ENCODE measurements at places on chromosomes 2 and 18.

DNA sequence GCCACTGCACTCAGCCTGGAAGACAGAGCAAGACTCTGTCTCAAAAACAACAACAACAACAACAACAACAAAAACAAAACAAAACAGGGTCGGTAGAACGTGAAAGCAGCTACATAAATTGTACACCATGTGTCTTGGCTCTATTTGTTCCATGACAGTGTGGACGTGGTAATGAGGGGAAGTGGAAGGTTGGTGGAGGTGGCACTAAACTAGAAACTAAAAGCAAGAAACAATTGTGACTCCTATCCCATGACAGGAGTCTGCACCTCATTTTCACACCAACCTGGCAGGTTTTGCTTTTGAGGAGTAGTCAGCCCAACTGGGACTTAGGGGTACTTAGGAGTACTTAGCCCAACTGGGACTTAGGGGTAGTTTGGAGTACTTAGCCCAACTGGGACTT, 62.5 kb upstream of the MRPS9 start:
- DNase-seq = no peak

DNA sequence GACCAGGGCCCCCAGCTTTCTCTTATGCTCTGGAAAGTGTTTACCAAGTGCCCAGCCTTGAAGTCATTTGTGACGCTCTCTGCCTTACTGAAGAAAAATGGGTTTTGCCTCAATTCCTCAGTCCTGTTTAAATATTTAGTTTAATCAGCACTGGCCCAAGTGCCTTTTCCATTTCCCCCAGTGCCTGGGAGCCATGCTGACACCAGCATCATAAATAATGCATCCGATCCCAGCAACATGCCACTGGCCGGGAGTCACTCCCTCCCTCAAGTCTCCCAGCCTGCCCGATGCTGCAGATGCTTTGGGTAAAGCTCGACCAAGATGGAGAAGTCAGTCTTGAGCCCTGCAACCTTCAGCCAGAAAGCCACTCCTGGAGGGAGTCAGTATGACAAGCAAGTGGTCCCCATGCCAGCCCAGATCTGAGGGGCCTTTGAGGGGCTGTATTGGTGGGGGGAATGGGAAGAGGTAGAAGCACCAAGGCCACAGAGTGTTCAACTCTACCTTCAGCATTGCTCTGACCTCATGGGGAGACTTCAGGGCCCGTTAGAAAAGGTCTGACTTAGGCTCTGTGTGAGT, 12.0 kb upstream of the MTA3 start:
- DNase-seq = no peak

GRCh38 chr18:70421471-70422390, 132.9 kb downstream of the SOCS6 start:
- no peak for DNase-seq

DNA sequence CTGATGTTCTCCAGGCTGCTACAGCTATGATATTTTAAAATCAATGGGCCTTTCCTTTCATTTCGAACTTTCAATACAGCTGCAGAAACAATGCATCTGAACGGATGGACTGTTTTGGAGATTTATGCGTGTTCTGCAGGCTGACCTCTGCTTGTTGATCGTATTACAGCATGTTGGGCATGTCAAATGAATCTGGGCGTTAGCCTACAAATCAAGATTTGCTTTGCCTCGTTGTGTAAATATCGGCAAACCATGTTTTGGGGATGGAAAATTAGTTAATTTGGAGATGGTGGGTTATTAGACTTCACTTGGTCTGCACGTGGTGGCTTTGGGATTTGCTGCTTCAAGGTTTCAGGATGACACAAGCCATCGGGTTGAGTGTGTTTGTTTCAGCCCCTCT, 129.3 kb downstream of the AGAP1 start:
- no peak for DNase-seq

- no peak for DNase-seq
Observed at GRCh38 chr2:229071292-229071976, 199.7 kb downstream of the PID1 start.

- DNase-seq = no peak
Observed at GRCh38 chr18:55085557-55086285, 126.5 kb upstream of the CCDC68 start.

GRCh38 chr2:31979956-31980355, 30.9 kb downstream of the MEMO1 start:
- DNase-seq = no peak

GRCh38 chr2:28952836-28953211, 28.3 kb upstream of the TOGARAM2 start:
- DNase-seq = peak; percentile 41

DNA sequence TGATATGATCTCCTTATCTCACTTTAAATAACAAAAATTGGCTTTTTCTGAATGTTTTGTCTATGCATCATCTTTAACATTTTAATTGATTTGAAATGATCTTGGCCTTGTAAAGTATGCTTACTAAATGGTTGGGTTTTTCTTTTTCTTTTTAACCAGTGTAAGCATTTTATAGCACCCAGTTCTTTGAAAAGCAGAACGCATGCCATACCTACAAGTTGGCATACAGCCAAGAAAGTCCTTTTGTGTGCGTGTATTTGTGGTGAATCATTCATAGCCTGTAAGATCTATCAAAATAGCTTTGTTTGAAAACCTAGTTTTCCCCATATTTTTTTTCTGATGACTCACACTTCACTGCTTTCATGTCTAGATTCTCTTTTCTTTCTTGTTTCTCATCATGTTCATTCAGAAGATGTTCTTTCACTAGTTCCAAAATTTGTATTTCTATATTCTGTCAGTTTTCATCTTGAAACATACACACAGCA, 4.1 kb upstream of the VRK2 start:
- DNase-seq = no peak

GRCh38 chr18:21305621-21306020, 63.6 kb downstream of the GREB1L start:
- DNase-seq = no peak

DNA sequence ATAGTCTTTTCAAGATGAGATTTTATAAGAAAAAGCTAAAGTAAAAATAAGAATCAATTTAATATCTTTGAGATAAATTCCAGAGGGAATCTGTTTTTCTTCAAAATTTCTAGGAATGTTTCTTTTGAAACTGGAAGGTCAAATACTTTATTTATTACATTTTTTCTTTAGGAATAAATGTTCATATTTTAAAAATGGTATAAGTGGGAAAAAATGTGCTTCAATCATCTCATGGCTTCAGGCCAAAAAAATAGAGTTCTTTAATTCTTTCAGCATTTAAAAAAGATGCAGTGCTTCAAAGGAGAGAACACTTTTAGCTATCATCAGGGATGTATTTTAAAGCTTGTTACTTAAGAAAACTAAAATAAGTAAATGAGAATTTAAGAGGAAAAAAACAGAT, 110.6 kb downstream of the NEB start:
- no peak for DNase-seq

- no peak for DNase-seq
Observed at GRCh38 chr2:97706112-97706511, 7.3 kb upstream of the ZAP70 start.

- no peak for DNase-seq
Observed at GRCh38 chr2:105287692-105288091, 41.8 kb downstream of the TGFBRAP1 start.

DNA sequence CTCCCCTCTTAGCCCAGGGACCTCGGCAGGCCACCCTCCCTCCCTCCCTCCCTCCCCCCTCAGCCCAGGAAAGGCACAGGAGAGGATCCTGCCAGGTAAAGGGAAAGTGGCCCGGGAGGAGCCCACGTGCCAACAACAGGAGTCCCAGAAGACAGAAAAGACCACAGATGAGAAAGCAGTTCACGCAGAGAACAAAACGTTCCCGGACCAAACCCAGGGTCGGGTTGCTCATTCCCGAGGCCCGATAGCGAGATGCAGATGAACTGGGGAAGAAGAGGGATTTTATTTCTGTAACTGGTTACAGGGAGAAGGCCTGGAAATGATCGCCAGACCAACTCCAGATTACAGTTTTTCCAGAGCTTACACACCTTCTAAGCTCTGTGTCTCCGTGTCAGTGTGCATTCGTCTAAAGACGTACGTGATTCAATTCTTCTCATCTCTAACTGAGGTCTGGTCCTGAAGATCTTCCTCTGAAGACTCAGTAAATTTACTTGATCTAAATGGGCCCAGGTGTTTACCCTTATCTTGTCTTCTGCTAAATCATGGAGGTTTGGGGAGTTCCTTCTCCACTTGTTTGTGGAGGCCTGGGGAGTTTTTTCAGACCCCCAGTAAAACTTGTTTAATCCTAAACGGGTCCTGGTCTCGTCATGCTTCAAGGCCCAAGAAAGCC, 807 bp upstream of the NEU4 start:
- no peak for DNase-seq

- DNase-seq = no peak
Observed at GRCh38 chr2:100285691-100286090, 36.6 kb downstream of the LONRF2 start.
